ENCODE measurements at places on chromosomes 4 and X.

DNA sequence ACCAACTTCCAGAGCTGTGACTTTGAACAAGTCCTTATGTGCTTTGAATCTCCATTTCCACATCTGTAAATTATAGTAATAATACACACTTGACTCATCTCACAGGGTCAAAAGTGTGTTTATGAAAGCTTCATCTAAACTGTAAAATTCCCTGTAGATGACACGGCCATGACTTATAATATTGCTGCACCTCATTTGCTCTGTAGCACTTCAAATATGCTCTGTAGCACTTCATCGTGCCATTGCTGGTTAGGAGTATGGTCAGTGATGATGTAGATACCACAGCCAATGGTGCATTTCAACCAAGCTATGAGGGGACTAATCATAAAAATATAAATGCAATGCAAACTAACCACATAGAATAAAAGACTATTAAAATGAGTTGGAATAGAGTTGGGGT, 318.6 kb downstream of the ANK2 start:
- no peak for DNase-seq

- DNase-seq: no peak
Measured at GRCh38 chr4:184641451-184641850, 7.8 kb downstream of the CASP3 start.

DNA sequence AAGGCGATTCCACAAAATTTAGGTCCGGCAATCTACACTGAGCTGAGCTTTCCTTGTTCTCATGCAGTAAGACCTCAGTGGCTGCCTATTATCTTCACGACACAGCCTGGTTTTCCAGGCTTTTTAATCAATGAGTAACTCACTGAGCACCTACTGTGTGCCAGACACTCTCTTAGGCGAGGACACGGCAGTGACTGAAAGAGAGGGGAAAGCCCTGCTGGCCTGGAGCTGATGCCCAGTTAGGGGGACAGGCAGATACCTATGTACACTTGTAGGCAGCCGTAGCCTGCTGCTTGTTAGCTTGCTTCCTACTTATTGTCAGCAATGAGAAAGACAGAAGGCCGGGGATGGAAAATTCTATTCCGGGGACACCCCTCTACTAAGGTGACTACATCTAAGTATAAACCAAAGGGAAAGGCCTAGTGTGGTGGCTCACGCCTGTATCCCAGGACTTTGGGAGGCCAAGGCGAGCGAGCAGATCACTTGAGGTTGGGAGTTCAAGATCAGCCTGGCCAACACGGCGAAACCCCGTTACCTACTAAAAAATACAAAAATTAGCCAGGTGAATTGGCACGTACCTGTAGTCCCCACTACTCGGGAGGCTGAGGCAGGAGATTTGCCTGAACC, 3.8 kb downstream of the WDR1 start:
- no peak for DNase-seq

GRCh38 chrX:20947411-20947912, 426.8 kb upstream of the CNKSR2 start:
- DNase-seq: no peak

GRCh38 chrX:88366314-88366713, 380.7 kb upstream of the CPXCR1 start:
- DNase-seq: no peak

GRCh38 chr4:14545163-14545562, 457.1 kb upstream of the CPEB2 start:
- no peak for DNase-seq

GRCh38 chr4:53192496-53192895, 173.4 kb downstream of the SCFD2 start:
- no peak for DNase-seq

- DNase-seq: no peak
Measured at GRCh38 chrX:47674776-47675175, 15.8 kb upstream of the UXT start.

- DNase-seq: peak; percentile 17
Measured at GRCh38 chr4:98261405-98262291, 464 bp downstream of the RAP1GDS1 start.

- DNase-seq: no peak
Measured at GRCh38 chrX:1434871-1435240, 17.9 kb downstream of the ASMTL start.

- DNase-seq: no peak
Measured at GRCh38 chr4:19835429-19835828, 416.3 kb upstream of the SLIT2 start.

DNA sequence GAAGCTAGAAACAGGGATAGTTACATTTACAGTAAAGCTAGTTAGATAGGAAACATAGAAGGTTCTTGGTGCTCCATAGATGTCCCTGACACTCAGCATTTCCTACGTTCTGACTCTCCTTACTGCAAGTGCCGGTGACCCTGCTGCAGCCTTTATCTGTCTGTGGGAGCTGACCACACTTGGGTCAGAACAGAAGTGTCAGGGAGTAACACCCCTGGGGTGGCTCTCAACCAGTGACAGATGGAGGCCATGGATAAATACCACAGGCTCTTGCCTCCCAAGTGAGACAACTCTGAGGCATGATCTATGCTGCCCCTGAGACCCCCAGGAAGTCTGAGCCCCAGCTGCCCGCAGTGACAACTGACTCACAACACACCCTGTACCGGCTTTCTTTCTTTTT, 69.8 kb downstream of the ANXA3 start:
- DNase-seq: no peak

GRCh38 chrX:72060196-72060920, 71.4 kb downstream of the RTL5 start:
- no peak for DNase-seq

DNA sequence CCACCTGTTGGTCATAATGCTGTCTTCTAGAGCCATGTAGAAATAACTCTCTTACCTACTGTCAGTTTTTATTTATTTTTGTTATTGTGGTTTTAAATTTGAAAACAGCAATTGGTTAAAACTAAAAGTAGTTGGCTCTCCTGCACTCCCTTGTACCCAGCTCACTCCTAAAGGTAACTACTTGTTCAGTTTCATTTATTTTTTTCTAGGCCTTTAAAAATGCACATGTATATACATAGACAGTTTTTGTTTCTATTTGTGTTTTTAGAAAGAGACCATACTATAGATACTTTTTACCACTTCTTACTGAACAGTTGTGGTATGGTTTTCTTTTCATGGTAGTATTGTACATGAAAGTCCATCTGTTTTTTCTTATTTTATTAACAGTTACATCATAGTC, 16.8 kb downstream of the SMAD1 start:
- no peak for DNase-seq

DNA sequence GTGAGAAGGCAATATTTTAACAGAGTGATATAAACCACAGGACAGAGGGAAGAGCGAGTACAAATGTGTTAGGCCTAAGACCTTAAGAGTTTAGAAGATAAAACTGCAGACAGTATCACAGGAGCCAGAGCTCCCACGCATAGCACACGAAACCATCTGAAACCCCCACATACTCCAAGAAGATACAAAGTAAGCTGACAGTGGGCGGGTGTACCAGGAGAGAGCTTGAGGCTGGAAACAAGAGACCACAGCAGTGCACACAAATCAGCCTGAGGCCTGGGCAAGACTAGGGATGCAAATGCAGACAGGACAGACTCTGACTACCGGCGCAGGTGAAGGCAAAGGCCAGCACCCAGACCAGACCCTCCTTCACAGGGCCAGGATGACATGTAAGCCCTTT, 54.1 kb upstream of the ARHGAP24 start:
- DNase-seq: no peak

DNA sequence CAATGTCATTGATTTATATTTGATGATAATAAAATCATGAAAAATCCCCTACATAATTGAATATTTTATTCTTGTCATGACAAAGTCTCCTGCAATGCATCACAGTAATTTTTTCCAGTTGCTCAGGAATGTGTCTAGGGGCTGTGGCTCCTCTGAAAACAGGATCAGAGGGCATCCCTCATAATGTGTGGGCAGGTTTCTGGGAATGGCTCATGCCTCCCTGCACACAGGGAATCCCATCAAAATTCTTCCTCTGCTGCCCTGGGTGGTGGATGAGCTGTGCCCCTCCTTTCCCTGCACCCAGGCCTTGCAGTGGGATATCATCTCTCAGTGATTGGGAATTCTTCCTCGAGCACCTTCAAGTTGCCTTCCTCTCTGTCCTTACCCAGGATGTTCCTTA, 20.4 kb upstream of the PUDP start:
- no peak for DNase-seq

DNA sequence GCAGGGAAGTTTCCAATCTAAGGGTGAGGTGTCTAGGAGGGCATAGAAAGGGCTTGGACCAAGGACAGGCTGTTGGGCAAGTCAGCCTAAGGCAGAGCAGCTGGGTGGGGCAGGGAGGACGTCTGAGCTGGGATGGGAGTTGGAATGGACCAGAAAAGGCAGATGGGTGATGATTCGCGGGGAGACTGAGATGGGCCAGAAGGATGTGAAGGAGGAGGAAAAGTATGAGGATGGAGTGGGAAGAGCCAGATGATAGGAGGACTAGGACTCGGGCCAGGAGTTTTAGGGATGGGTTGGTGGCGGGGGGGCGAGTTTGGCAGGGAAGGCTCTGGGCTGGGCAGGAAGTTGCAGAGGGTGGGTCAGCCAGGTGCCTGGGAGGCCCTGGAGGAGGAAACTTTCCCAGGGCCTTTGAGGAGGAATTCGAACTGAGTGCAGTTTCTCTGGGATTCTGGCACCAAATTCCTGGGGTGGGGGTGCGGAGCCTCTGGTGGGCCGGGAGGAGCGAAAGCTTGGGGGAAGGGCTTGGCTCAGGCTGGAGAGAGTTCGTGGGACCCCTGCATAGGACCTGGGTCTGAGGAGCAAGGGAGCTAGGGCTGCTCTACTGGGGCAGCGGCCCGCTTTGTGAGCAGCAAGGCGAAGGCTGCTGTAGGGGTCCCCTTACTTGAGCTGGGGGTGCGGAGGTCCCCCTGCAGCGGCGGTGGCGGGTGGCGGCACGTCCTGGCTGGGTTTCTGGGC, 8.7 kb upstream of the TIMP1 start:
- no peak for DNase-seq

DNA sequence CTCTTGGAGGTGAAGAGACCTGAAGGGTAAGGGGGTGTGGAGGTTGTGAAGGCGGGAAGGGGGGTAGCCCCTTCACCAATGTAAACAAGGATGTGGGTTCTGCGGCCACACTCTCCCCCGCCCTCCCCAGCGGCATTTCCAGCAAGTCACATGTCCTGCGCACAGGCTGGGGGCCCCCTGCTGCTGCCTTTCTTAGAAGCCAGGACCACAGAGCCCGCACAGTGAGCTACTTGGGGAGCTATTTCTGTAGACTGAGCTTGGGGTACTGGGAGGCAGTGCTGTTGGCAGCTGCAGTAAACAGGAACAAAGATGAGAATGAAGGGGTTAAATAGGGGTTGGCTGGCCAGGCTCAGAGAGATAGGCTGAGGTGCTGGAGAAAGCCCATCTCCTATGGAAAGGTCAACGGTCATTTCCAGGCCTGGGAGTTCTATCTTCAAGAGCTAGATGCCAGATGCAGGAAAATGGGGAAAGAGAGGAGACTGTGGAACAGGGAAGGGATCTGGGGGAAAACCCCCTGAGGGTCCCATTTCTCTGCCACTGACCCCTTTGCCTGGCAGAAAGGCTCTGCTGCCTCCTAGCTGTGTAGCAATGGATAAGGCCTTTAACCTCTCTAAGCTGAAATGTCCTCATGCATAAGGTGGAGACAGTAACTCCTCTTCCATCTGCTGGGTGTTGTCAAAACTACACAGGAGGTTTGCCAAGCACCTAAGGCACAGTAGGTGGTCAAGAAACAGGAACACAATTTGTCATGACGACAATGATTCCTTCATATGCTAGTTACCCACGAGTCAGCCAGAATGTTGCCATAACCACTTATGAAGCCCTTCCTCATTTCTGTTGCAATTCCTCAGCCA, 18.5 kb upstream of the PIM2 start:
- peak; percentile 91 for DNase-seq

DNA sequence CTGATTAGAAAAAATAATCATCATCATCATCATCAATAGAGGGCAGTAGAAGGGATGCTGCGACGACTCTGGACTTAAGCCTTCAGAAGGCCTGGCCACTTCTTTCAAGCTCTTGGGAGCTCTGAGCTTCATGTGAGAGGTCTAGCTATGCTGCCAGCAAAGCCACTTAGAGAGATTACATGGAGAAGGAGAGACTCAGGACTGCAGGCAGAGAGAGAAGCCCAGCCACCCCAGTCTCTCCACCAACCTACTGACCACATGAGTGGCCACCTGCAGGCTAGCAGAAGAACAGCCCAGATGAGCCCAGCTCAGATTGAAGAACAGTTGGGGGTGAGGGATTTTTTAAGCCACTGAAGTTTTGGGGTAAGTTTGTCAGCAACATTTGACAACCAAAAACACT, 17.1 kb upstream of the TMEM150C start:
- no peak for DNase-seq

- no peak for DNase-seq
Measured at GRCh38 chr4:61406677-61407076, 206.6 kb downstream of the ADGRL3 start.

DNA sequence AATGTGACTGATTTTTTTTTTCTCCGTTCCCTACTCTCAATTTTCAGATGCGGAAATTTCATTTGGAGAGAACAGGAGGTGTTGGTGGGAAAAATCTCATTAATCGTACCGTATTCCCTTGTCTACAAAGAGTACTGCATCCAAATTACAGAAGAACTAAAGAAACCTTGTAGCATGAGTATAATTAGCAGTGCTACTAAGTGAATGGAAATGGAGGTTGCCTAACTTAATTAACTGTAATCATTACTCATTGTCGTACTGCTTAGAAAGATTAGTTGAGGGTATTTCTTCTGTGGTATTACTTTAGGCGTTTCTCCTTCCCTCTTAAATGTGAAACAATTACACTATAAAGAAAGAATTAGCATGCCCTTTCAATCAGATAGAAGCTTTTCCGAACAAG, 81.7 kb downstream of the DMD start:
- no peak for DNase-seq

- no peak for DNase-seq
Measured at GRCh38 chrX:66013194-66013816, 26.6 kb downstream of the VSIG4 start.

DNA sequence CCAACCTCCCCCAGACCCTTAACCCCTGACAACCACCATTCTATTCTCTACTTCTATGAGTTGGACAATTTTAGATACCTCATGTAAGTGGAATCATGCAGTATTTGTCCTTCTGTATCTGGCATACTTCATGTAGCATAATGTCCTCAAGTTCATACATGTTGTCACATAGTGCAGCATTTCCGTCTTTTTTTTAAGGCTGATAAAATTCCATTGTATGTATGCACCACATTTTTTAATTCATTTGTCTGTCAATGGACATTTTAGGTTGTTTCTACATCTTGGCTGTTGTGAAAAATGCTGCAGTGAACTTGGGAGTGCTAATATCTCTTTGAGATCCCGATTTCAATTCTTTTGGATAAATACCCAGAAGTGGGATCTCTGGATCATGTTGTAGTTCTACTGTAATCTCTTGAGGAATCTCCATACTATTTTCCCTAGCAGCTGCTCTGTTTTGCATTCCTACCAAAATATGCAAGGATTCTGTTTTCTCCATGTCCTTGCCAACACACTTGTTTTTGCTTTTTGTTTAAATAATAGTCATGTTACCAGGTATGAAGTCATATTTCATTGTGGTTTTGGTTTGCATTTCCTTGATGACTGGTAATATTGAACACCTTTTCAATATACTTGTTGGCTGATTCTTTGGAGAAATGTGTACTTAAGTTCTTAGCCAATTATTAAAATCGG, 48.8 kb upstream of the ADAD1 start:
- peak; percentile 6 for DNase-seq
